Astrocyte of the hippocampus (primary cell): ENCODE measurements at places on chromosomes 11 and 22.
A peak's percentile ranks its signal among the peaks of the same experiment; 100 is the strongest.

DNA sequence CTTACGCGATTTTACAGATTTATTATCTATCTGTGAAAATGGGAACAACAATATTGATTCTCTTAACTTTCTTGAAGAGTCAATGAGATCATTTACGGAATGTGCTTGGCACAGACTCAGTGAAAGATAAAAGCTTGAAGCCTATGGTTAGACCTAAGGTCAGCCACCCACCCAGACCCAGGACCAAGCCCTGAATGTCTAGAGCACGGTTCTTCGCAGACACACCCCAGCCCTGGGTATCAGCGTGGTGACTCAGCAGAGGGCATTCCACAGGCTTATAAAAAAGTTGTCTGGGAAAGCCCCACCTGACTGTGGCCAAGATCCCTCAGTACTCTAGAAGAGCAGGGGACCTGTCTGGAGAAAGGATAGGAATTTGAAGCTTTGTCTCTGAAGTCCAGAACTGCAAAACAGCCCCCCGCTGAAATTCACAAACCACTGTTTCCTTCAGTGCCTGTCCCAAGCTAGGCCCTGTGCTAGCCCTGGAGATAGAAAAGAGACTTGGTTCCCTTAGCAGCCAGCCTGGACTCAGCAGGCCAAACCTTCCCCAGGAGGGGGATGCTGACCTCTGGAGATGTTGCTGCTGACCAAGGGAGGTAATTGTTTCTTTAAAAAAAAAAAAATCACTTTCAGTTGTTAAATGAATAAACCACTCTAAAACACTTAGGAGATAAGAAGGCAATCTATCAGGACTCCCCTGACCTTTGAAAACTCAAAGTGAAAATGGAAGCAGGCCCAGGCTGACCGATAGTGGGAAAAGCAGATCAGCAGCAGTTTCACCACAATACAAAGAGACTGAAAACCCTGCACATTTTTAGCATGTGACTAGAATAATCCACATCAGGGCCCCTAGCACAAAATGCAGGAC lies 114.0 kb downstream of the ABTB2 start:
- peak; percentile 90 for DNase-seq

GRCh38 chr22:31218565-31219262 lies 6.6 kb downstream of the LIMK2 start:
- no peak for DNase-seq

DNA sequence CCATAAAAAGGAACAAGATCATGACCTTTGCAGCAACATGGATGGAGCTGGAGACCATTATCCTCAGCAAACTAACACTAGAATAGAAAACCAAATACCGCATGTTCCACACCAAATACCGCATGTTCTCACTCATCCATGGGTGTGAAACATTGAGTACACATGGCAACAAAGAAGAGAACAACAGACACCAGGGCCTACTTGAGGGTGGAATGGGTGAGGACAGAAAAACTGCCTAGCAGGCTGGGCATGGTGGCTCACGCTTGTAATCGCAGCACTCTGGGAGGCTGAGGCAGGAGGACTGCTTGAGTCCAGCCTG lies 12.3 kb downstream of the EHD1 start:
- no peak for DNase-seq

GRCh38 chr11:11280826-11281225 lies 72.2 kb downstream of the CSNK2A3 start:
- no peak for DNase-seq

- no peak for DNase-seq
These were observed 10.2 kb upstream of the LTO1 start for GRCh38 chr11:69685348-69685747.

- DNase-seq: no peak
These were observed 49.3 kb upstream of the RTL6 start for GRCh38 chr22:44547371-44547770.

- DNase-seq: no peak
These were observed 220.1 kb upstream of the E2F8 start for GRCh38 chr11:19460718-19461405.

DNA sequence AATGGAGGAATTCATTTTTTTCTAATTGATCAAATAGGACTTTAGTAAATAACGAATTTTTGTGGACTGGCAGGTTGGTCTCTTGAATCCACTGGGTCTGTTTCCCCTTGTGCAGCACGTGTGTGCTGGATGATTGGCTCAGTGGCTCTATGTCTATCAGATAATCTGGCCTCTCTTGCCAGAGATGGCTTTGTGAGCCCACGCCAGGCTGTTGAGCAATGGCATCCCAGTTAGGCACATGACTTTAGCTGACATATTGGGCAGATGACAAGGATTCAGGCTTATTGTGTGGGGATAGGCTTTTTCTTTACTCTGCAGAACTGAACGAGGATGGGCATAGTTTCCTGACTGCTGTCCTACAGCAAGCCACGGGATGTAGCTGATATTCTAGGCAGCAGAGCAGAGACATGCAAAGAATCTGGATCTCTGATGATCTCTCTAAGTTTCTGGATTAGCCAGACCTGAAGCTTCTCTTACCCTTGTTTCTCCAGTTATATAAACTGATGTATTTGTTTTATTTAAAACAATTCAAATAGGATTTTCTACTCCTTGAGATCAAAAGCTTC lies 144.9 kb downstream of the ARHGAP42 start:
- no peak for DNase-seq

DNA sequence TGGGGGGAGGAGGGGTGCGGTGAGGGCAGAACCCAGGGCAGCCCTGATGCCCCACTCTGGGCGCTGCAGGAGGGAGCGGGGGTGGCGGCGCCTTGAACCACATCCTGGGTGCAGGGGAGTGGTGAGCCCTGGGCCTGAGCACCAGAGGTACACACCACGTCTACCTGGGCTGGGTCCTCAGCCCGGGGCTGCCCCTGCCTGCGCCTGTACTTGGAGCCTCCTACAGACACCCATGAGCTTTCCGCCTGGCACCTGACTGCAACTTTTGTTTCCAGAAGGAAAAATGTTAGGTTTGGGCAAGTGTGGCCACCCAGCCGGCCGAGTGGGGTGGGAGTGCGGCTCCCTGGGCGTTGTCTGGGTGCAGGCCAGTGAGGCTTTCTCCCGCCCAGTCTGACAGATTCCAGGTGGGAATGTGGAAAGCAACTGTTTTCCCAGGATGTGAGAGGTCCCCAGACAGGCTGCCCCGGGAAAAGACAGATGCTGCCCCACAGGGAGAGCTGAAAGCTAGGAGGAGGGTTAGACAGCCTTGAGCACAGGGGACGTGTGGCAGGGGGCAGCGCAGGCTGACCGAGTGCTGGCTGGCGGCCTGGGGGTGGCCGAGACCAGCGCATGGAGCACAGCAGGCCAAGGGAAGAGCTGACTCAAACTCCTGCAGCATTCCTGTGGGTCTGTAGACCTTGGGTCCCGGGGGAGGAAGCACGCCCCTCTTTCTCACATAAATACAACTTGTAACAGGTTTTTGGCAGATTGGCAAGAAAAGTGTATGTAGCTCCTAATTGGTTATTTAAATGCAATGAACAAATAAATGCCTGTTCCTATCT lies 44.1 kb downstream of the GNB1L start:
- DNase-seq: peak; percentile 94

DNA sequence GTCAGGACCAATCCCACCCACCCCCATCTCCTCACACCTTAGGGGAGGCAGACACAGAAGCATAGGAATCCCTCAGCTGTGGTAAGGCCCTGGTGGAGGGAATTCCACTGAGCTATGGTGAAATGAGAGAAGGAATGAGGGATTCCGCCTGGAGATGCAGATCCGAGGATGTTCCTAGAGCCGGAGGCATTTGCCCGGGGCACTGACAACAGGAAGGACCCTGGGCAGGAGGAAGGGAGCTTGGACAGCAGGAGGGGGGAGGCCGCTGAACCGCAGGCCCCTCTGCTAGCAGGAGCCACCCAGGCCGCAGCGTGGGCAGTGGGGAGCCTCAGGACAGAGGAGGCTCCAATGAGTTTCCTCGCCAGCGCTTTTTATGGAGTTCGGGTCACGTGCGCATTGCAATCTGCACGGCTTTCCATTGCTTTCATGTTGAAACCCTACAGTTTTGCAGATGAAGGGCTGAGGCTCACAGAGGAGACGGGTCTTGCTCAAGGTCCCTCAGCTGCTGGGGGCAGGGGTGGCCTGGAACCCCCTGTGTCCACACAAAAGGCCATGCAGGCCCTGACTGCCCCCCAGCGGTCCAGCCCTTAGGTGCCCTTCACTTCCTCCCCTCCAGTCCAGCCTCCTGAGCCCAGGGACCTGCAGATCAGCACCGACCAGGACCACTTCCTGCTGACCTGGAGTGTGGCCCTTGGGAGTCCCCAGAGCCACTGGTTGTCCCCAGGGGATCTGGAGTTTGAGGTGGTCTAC lies 15.5 kb downstream of the CSF2RB start:
- DNase-seq: no peak
